ENCODE measurements at places on chromosomes 11 and 22.

DNA sequence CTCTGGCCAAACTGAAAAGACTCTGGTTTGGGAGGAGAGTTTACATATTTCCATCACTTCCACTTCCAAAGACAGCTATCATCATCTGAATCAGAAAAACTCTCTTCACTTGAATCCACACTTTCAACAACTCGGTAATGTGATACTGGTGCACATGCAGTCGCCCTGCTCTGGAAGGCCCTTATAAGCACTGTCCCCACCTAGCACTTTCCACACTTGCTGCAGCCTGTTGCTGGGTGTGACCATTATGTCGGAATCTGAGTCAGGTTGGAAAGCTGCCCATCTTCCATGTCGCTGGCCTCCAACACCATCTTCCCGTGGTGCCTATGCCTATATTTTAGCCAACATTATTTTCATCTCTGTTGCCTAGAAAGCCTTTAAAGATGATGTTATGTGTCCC, 1.1 kb upstream of the OR10A5 start:
- no peak for DNase-seq

DNA sequence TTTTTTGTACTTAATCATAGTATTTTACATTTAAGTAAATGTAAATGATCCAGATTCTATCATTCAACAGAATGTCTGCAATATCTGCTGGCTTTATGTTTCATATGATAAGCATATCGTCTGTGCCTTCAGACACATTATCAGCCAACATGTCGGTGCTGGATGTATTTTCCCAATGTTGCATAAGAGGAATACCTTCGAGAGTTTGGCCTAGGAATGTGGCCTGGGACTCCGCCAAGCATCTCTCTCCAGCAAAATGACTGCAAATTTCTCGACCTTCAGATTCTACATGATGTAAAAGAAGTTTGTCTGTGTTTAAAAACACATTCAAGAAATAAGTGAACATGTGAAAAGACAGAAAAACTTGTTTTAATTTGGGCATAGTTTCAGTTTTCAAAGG, 6.9 kb downstream of the BDNF start:
- DNase-seq: peak; percentile 72

DNA sequence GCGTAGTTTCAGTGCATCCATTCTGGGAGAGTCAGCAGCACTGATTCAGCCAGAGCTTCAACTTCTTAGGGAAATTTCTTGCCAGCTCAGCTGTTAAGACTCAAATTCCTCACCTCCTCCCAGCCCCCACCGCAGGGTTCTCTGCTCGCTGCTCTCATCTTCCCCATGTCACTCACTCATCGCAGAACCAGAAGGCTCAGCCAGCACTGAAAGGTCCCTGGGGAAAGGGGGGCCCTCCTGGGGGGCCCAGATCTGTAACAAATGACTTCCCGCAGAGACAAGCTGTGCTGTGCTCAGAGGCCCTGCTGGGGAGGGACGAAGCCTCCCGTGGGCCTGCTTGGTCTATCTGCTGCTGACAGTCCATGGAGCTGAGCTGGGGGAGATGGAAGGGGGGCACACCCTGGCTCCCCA, 220.6 kb downstream of the NTM start:
- DNase-seq: peak; percentile 79

DNA sequence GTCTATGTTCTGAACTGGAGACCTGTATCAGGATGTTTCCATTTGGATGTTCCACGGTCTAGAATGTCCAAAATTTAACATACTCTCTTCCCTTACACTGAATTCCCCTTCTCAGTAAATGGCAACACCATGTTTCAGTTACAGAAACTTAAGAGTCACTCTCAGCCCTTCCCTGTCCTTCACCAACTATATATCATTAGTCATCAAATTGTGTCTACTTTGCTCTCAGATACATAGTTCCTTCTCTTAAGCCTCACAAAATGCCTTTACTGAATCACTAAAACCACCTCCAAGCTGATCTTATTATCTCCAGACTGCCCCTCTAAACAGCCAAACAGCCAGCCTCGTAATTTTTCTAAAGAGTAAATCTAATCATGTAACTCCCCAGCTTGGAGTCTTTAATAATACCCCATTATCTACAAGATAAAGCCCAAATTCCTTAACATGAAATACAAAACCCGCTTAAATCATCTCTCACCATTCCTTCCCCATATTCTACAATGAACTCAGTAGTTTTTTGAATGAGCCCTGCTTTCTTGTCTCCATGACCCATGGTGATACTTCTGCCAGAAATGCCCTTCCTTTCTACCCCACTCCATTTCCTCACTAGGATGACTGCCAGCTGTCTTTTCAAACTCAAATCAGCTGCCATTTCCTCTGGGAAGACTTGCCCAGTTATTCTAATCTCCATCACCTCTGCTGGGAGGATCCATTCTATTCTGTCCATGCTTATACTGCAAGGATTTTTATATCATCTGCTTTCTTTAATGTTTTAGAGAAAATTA, 102.7 kb upstream of the ARHGAP42 start:
- DNase-seq: no peak

DNA sequence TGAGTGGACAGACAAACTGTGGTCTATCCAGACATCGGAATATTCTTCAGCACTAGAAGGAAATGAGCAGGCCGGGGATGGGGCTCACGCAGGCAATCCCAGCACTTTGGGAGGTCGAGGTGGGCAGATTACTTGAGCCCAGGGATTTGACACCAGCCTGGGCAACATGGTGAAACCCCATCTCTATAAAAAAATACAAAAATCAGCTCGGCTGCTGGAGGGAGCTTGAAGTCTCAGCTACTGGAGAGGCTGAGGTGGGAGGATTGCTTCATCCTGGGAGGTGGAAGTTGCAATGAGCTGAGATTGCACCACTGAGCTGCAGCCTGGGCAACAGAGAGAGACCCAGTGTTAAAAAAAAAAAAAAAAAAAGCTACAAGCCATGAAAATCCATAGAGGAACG, 8.0 kb upstream of the CTSD start:
- DNase-seq: peak; percentile 71

DNA sequence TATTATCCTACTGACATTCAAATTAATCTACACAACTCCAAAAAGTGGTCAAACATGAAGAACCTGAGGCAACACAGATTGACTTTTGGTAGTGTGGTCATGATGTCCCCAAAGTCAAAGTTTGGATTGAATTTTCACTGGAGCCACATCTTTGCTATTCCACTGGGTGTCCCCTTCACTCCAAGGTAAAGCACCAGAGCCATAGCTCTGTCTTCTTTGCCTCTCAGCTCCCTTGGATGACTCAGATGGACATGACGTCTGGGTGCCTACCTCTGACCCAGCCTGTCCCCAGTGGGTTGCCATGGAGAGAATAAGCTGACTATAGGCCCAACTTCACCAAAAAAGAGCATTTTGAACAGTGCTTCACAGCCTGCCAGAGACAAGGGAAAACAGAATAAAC, 57.4 kb upstream of the ARHGAP42 start:
- no peak for DNase-seq

- DNase-seq: peak; percentile 39
Observed at GRCh38 chr11:44726283-44727113, at the start of gene TSPAN18. TSPAN18 (plus strand) TSS chr11:44726962; CDS start chr11:44906417, 179,455 bp downstream.

GRCh38 chr11:12303421-12304149, 73.8 kb upstream of the PARVA start:
- DNase-seq: peak; percentile 66

- DNase-seq: peak; percentile 83
Observed at GRCh38 chr22:19289475-19290161, 1.9 kb downstream of the CLTCL1 start.

DNA sequence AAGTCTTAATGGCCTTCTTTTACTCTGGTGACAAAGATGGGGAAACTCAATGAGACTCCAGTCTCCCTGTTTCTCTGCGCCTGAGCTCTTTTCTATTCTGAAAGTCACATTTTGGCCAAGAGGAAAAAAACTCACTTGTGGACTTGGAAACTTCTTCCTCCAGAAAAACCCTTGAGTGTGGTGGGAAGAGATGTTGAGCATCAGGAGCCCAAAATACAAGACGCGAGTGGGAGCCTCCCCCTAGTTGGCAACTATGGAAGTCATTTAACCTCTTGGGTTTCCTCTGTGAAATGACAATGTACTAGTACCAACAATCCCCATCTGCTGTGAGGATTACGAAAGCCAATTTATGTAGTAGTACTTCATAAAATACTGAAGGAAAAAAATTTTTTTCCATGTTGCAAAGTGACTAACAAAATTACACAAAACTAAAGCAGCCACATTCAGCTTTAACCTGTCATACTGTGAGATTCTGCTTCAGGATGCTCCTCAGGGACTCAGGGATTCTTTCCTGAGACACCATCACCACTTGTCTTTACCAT, 524 bp upstream of the SLC25A17 start:
- peak; percentile 13 for DNase-seq

DNA sequence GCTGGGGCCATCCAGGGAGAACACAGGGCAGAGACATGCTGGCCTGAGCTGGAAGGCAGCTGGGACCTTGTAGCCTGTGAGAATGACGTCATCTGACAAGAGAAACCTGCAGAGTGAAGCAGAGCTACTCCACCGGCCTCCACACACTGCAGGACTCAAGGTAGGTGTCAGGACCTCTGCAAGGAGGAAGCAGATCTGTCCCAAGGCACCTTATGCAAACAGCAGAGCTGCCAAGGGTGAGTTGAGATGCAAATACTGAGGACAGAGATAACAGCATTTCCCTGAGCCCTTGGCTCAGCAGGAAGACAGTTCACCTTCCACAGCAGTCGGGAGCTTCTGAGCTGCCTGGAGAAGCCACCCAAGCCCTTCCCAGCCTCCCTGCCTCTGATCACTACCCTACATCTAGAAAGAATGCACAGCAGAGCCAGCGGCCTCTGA, 51.9 kb upstream of the IGSF9B start:
- no peak for DNase-seq

- DNase-seq: no peak
Observed at GRCh38 chr11:88098289-88098688, 77.0 kb downstream of the RAB38 start.

GRCh38 chr22:46098525-46099475, 51.5 kb upstream of the PPARA start:
- DNase-seq: no peak

DNA sequence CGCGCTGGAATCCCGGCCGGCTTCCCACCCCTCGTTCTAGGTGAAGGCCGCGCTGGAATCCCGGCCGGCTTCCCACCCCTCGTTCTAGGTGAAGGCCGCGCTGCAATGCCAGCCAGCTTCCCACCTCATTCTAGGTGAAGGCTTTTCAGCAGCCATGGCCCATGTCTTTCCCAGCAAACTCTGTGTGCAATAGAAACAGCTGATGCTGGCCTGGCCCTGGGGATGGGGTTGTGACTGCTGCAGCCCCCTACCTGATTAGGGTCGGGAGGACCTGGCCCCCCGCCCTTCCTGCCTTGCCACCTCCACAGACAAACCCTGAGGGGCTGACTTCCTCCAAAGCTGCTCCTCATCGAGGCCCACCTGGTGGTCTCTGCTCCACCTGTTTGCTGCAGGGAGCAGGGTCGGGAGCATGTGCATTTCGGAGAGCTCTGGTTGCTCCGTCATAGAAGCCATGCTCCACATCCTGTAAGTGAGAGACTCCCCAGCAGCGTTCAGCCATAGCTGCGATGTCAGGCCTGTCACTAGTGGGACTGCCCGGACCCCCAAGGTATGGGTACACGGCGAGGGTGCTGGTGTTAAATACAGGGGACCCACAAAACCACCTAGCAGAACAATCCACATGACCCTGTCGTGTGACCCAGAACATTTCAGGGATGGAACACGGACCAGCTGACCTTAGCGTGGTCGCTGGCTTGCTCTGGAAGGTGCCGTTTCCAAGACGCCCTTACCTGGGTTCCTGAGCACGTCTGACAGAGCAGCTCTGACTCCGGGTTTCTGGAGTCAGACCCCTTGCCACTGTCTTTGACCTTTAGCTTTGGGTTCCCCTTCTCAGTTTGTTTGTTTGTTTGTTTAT, 3.3 kb downstream of the ZBED4 start:
- no peak for DNase-seq

DNA sequence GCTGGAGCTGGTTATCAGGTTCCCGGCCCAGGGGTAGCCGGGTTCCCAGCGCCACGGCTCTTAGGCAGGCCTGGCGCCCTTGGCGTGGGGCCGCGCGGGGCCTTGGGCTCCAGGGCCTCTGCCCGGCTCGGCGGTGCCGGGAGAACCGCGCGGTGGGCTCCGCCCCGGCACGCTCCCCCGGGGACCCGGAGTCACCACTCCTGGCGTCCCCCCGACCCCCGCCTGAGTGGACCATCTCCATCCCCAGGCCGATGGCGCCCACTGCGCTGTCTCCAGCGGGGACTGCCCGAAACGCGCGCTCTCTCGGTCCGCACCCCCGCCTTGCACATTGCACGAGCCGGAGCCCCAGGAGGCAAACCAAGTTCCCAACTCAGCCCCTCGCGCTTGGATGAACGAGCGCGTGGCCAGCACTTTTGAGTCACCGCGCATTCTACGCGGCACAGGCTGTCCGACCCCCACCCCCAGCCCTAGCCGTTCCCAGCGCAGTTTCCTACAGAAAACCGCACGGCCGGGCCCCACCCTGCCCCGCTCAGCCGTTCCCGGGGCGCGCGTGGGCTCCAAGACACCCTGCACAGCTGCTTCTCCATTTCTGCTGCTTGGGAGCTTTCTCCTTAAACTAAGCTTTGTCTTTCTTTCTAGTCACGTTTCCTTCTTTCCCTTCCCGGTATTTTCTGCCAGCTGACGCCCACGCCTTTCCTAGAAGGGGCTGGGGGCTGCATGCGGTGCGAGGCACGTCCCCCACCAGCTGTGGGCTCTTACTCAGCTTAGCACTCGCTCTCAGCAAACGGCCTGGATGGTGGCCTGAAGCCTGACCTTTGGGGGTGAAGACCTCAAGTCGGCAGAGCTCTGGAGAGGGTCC, 650 bp upstream of the CHID1 start:
- DNase-seq: peak; percentile 73

- DNase-seq: no peak
Observed at GRCh38 chr22:44005524-44005923, 18.6 kb upstream of the PARVB start.

DNA sequence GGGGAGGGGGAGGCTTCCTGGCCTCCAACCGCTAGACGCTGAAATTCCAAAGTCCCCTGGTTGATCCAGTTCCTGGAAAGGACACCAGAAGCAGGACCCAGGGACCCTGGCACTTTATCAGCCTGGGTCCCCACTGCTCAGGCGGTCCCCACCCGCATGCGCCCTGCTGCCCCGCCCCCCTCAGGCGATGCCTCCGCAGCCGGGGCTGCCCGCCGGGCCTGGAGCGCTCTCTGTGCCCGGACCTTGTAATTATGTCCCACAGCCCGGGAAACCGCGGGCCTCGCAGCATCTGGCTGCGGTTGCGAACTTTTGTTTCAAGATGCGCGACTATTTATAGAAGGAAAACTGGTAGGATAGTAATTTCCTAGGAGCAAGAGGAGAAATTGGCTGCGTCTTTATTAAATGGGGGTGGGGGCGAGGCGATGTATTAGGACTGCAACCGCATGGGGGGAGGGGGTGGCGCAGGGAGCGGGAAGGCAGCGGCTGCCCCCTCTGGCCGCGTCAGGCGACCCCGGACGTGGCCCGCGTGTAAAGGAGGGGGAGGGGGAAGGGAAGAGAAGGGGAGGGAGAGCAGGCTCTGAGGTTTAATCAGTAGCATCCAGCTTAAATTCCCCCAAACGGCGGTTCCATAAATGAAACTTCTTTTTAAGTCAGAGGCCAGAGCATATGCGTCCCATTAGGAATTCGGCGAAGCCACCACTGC, 6.1 kb downstream of the WNT7B start:
- peak; percentile 67 for DNase-seq

GRCh38 chr11:83720675-83721074, 434.5 kb upstream of the CCDC90B start:
- DNase-seq: no peak

- no peak for DNase-seq
Observed at GRCh38 chr22:40572976-40573375, 63.5 kb downstream of the MRTFA start.

- no peak for DNase-seq
Observed at GRCh38 chr11:119918347-119918746, 189.3 kb upstream of the NECTIN1 start.

GRCh38 chr11:69718147-69718546, 14.3 kb upstream of the FGF19 start:
- no peak for DNase-seq

Data from fibroblast of skin of abdomen (primary cell).